Stimulated activated CD4-positive, alpha-beta T cell treated with anti-CD3 and anti-CD28 coated beads, Interleukin-1b, Interleukin-23, amount 100 ng/mL, for 24 hours (primary cell): ENCODE measurements at places on chromosomes 11 and 22.

DNA sequence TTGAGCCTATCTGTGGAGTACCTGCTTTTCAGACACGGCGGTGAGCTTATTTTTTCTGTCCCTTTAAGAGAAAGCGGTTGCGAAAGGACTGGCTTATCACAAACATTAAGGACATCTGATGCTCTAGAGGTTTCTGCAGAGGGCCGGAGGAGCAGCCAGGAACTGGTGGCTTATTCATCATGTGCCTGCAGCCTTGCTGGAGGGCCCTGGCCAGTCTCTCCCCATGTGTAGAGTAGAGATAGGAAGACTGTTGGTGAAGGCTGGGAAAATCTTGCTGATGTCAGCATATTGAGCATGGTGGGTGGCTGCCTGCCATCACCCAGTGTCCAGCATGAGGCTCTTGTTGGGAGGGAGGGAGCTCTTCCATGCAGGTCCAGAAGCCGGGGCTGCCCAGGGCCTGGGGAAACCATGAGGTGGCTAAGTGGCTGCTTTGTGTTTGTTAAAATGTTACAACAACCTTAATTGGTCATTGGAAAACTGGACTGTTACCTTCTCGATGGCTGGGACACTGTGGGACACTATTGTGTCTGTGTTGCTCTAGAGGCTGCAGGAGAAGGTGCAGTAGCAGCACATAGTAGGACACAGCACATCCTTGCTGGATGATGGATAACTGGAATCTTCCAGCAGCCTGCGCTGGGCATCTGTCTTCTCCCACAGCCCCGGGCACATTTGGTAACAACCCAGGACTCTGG lies 54.3 kb downstream of the TSPAN18 start:
- DNase-seq, result no peak

DNA sequence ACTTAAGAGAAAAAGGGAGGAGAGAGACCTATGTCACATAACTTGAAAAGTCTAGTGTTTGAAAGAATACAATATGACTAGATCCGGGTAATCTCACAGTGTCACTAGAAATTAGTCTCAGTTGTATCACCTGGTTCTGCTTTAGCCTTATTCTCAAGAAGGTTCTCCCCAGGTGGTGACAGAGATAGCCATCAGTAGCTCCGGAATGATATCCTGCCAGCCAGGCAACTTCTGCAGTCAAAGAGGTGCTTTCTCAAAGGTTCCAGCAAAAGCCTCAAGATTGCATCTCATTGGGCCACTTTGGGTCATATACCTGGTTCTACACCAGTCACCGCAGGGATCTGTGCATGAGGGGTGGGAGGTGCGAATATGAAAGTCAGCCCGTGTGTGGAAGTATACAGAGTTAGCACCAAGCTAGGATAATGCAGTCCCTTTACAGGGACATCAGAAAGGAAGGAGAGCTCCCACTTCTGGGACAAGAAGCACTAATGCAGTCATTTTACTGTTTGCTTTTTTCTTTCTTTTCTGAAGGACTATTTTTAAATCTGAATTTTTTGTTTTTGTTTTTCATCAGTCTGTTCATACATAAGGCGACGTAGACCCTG lies 61.1 kb downstream of the CYB5R2 start:
- DNase-seq, result no peak

DNA sequence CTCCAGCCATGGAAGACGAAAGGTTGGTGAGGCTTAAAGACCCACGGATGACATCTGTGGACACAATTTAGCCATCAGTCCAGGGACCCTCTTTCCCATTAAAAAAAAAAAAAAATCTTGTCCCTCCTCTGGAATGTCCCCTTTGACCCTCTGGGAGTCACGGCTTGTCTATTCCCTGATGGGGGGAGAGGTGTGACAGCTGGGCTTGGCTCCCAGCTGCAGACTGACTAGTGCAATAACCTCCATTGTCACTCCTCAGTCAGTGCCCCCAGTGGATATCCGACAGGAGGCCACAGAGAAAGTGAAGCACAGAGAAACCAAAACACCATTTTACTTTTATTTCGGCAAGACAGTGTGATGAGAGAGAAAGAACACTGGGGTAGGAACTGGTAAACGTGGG lies 2.7 kb upstream of the VSIG2 start:
- no peak for DNase-seq

DNA sequence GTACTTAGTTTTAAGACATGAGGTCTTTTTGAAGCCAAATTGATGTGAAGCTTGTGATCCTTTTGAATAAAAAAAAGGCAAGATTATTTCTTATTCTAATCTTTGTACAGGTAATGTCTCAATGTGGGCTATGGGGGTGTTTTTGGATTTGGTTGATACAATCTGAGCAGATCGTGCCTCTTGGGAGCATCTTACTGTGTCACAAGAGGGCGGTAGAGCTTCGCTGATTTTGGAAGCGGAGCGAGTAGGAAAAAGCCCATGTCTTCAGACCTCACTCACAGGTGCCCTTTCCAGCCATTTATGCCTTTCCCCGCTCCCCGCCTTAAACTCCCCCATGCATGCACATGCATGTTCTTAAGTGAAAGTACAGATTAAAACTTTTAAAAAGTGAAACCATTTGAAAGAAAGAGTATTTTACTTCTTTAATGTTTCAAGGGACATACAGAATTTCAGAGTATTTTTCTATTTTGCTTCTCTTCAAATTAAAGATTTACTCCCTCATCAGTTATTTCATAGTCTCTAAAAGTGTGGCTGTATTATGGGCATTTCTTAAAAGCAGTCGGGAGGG lies 18.8 kb downstream of the DDX25 start:
- DNase-seq, result peak; percentile 38

- no peak for DNase-seq
Observed at GRCh38 chr22:32870474-32870873, 69.0 kb downstream of the TIMP3 start.

- DNase-seq, result no peak
Observed at GRCh38 chr11:129950101-129951091, 52.2 kb downstream of the PRDM10 start.

DNA sequence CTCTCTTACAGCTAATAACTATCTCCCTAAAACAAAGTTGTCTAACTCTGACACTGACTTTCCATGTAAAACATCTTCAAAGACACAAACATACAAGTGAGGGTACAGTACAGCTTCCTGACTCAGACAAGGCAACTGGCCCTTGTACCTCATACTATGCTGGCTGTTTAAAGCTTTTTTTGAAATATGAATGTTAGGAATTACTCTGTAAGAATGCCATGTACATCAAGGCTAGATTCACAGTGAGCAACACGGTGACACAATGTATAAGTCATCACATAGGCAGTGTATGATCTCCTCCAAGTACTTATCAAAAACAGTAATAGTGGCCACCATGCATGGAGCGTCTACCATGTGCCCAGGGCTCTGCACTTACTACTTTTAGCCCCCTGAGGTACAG lies 28.6 kb downstream of the ALG8 start:
- DNase-seq, result no peak

GRCh38 chr11:4768094-4768493 lies 1.6 kb downstream of the OR51F1 start:
- DNase-seq, result no peak

GRCh38 chr11:74024261-74025029 lies 15.6 kb upstream of the UCP3 start:
- no peak for DNase-seq

- no peak for DNase-seq
Observed at GRCh38 chr11:69648679-69649575, 8.0 kb downstream of the CCND1 start.

DNA sequence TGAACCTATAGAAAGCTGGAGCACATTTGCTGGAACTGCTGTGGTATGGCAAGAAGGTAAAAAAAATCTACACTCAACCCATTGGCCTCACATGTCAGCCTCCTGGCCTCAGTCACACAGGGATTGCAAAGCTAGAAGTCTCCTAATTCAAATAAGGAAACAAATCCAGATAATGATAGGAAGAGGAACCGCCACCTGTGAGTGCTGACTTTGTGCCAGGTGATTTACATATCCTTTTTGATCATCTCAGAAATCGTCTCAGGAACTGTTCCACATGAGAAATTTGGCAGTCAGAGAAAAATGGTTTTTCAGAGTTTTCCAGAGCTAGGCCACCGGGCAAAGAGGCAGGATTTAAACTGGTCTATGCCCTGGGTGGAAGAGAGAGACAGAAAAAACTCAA lies 986 bp downstream of the NLRP10 start:
- no peak for DNase-seq

GRCh38 chr11:36394926-36395325 lies 98.8 kb downstream of the PRR5L start:
- DNase-seq, result no peak

DNA sequence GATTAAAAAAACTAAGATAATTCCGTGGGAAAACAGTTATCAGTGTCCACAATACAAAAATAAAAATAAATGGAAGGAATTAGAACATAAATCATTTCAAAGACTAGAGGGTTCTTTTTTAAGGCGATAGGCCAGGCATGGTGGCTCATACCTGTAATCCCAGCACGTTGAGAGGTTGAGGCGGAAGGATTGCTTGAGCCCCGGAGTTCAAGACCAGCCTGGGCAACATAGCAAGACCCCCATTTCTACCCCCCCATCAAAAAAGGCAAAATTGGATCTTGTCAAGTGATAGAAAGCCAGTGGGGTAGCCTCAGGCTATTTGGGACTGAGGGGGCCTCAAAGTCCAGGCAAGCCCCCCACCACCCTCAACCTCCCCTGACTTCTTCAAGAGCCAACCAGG lies 20.6 kb upstream of the POLA2 start:
- DNase-seq, result no peak

DNA sequence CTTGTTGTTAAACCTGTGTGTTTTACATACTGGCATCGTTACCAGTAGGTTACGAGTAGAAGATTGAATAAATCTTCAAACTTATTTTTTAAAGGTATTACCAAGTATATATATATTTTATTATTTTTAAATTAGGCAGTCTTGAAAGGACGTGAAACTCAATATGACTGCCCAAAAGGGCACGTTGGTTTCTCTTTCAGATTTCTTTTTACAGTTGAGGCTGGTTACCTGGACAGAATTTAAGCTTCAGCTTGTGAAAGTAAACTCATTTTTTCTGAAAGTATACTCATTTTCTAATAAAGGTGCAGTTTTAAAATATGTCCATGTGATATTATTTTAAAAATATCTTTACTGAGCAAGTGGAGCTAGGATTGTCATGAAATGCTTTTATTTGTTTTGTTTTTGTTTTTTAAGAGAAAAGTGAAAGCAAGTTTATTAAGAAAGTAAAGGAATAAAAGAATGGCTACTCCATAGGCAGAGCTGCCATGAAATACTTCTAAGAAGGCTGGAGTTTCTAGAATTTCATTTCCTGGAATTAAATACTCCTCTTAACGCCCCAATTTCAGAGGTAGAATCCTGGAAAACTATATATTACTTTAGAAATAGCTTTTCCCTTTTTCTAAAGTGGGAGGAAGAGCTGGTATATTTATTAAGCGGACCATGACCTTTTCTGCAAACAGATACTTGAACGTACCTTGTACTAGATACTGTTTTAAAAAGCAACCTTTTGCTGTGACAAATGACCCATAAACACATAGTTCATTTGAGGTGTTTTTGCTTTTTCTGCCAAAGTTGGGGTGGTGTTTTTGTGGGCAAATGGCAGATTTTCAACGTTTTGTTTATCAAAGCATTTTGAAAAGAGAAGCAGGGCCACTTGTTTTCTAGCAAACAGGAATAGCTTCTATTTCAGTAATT lies 1.9 kb downstream of the FBXO7 start:
- no peak for DNase-seq

DNA sequence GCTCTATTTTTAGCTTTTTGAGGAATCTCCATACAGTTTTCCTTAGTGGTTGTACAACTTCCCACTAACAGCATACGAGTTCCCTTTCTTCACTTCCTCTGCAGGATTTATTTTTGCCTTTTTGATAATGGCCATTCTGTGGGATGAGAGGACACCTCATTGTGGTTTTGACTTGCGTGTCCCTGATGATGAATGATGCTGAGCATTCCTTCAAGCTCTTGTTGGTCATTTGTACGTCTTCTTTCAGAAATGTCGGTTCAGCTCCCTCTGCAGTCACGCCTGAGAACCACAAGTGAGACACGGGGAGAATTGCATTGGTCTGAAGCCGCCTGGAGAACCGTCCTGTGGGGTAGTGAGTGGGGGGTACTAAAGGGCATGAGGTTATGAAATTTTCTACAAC lies 2.0 kb upstream of the KRTAP5-10 start:
- no peak for DNase-seq

DNA sequence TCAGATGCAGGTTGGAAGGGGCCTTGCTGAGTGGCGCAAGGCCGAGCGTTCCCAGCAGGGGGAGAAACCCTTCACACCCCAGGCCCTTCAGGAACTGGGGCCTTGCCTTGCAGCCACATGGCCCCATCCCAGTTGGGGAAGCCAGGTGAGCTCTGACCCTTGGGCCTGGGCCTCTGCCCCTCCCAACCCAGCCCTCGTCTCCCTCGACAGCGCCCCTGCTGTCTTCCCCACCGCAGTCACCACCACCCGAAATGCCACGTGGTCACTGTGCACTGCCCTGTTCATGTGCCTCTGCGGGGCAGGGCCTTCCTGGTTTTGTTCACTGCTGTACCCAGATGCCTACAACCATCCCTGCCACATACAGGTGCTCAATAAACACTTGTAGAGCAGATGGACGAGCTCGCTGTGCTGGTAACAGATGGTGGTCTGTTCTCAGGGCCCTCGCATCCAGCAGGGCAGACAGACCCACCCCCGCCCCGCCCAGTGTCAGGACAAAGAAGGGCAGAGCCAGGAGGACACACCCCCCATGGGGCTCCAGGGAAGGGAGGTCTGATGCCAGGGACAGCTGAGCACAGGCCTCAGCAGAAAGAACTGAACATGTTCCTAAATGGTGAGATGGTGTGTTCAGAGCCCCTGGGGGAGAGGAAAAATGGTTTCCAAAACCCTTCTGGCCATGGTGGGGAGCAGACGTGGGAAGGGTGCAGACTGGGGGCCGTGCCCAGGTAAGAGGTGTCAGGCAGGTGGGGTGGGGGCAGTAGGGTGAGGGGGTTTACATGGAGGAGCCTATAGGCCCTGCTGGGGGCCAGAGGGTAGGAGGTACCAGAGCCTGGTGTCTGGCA lies 3.7 kb downstream of the POLR2L start:
- DNase-seq, result no peak

DNA sequence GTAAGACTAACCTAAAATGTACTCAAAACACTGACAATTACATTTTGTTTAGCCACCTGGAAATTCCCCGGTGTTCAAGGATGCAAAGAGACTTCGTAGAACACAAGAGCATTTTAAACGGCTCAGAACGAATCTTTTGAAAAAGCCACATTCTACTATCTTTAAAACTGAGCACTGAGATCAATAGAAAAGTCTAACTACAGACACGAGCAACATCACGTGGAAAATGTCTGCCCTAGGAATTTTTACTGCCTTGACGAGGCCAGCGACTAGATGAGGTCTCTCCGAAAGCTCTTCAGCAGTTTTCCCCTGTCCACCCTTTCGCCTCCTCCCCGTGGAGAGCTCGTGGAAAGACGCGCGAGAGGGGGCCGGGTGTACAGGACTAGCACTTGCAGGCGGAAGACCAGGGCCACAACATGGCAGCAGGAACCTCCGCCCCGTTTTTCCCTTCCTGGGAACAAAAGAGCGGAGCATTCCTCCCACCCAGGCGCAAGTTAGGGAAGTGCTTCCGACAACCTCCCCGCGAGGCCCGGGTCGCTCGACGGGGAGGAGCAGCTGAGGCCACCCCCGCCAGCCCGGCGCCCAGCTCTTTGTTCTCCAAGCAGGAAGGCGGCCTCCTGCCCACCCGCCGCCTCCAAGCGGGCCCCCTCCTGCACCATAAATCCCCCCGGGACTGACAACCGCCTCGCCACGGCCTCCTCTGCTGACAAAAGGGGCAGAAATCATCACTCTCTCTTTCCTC lies 1.1 kb downstream of the EIF4G2 start:
- DNase-seq, result peak; percentile 32
